ENCODE measurements at places on chromosomes 12 and 14. TPM values are rescaled to one million over a fixed set of nuclear protein-coding genes. Genes with fewer than 3 reads are reported as not detected.
A peak's percentile ranks its signal among the peaks of the same experiment; 100 is the strongest.

LRRK2 gene
- total RNA-seq, result 23.6 TPM

PTPRO gene
- total RNA-seq, result 0.67 TPM

SMOC1 gene
- 0.08 TPM for total RNA-seq

ASB2 gene
- total RNA-seq, result 3.8 TPM

YARS2 gene
- total RNA-seq, result 28.4 TPM

FAM186B gene
- total RNA-seq, result 0.95 TPM

CTSG gene
- not detected for total RNA-seq

DNA sequence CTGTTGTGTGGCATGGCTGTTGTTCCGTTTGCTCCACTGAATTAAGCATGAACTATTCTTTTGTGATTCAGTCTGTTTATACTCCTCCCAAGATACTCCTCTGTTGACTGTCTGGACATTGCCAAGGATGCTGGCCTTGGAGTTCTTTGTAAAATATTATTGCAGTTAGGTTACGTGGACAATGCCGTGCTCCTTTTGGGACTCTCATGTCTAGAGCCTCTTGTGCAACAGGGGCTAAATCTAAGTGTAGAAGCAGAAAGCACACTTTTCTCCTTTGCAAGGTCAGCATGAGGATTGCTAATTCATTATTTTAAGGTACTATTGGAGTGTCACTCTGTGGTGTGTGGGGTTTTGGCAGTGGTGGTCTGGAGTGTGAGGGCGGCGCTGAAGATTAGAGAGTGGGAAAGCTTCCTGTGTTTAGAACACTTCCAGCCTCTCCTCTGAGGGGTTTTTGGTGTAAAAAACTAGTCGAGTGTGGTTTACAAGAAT, 125.4 kb downstream of the SAMD4A start:
- no peak for DNase-seq

GRCh38 chr14:64709126-64709525, 4.9 kb downstream of the PLEKHG3 start:
- DNase-seq, result no peak

GRCh38 chr12:49098035-49098451, 3.4 kb upstream of the DHH start:
- peak; percentile 79 for DNase-seq

GRCh38 chr14:93957333-93957710, 19.0 kb downstream of the ASB2 start:
- DNase-seq, result no peak

DNA sequence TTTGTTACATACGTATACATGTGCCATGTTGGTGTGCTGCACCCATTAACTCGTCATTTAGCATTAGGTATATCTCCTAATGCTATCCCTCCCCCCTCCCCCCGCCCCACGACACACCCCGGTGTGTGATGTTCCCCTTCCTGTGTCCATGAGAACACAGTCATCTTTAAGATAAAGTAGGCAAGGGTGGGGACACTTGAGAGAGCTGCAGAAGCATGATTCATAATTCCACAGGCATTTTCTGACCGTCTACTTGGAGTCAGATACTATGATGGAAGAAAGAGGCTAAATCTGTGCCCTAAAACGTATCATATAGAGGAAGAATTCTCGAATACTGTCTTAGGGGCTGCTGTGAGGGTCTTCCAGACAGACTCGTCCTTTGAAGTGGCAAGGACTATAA, 145.9 kb upstream of the VASH1 start:
- DNase-seq, result no peak

GRCh38 chr14:86533834-86534233, 1003.9 kb downstream of the FLRT2 start:
- DNase-seq, result no peak

DNA sequence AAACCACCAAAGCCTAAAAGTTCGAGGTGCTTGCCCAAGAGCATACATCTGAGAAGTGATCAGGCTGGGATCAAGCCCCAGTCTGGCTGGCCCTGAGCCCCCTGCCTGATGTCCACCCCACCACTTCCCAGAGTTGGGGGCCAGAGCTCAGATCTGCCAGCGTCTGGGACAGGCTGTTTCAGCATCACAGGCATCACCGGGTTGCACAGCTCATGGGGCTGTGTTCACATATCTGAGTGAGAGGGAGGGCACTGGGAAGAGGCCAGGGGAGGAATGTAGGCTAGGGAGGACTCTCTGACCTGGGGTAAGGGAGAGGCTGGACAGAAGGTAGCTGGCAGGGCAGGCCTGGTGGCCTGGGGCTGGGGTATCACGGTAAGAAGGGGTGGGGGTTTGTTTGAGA, 6.0 kb downstream of the TGM1 start:
- DNase-seq, result no peak

DNA sequence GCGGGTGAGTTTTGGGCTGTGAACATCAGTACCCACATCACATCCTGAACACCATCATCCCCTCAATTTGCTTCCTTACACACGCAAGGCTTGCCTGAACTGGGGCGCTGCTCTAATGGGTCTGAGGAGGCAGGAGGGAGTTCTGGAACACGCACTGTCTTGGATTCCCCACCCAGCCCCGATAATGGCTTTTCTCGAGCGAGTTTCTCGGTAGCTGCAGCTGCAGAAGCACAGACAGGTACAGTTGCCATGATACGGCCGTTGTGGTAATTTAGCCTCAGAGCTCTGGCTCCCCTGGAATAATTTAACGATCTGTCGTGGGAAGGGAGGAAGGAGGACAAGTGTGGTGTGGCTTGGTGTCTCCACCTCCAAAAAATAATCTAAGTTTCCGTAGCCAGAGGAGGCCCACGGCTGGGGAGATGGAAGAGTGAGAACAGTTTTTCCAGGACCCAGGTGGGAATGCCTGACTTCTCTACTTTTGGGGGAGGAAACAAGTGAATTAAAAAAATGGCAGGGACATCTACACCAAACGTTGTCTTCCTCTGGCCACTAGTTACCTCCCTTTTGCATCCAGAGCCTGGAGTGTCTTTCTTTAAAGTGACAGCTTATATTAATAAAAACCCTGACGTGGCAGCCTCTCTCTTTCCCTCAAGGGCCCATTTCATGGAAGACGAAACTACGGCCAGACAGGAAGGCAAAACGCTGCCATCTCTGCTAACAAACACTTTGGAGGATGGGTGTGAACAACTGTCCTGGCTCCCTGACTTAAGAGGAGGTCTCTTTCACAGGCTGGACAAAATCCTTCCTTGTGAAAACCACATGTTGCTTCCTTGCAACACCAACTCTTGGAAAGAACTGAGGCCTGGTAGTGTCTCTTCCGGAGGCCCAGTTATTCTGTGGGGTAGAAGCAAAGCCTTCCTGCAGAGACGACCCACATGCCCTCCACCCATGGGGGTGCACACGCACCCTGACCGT, 84.8 kb downstream of the RBM19 start:
- DNase-seq, result no peak

GRCh38 chr12:38875586-38876228, 29.7 kb downstream of the CPNE8 start:
- DNase-seq, result no peak

DNA sequence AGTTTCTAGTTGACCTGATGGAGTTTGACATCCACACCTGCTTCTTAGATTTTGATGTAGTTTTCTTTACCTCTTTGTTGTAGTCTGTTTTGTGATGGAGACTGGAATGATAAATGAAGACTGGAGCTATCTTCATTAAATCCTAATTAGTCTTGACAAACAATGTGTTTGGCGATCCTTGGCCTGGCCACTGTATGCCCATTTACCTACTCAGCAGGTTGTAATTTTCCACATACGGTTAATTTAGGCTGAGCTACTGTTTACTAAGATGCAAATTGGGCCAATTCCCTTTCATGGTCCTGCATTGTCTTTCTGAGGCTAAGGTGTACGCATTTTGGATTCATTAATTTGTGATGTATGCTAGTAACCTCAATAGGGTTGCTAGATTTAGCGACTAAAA, at the start of gene TAS2R7:
TSS of gene TAS2R7 (minus strand) at position 41 of the 400 bp plus-strand sequence. CDS start 57 bp downstream, outside the sequence.
- no peak for DNase-seq

DNA sequence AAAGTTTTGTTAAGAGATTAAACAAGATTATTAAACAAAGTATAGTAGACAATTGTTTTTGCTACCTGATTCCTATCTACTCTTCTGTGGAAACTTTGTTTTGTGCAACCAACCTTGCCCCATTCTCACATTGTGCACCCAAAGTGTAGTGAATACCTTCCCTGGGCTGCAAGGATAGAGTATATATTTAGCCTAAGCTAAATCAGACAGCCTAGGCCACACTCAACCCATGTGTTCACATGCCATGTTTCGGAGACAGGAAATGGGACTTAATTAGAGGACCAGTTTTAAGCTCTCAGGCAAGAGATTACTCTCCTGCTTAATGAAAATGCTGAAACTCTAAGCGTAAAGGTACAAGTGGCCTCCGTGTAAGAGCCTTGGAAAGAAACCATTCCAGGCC, 734.9 kb upstream of the USP15 start:
- DNase-seq, result no peak
